ENCODE measurements at places on chromosomes 1 and 21.

GRCh38 chr1:53754484-53755312, 15.7 kb upstream of the GLIS1 start:
- no peaks in the 10 kb centered on the region for H3K4me1 ChIP-seq
- peak; percentile 66 for DNase-seq
- H3K27me3 ChIP-seq: no peaks in the 10 kb centered on the region

DNA sequence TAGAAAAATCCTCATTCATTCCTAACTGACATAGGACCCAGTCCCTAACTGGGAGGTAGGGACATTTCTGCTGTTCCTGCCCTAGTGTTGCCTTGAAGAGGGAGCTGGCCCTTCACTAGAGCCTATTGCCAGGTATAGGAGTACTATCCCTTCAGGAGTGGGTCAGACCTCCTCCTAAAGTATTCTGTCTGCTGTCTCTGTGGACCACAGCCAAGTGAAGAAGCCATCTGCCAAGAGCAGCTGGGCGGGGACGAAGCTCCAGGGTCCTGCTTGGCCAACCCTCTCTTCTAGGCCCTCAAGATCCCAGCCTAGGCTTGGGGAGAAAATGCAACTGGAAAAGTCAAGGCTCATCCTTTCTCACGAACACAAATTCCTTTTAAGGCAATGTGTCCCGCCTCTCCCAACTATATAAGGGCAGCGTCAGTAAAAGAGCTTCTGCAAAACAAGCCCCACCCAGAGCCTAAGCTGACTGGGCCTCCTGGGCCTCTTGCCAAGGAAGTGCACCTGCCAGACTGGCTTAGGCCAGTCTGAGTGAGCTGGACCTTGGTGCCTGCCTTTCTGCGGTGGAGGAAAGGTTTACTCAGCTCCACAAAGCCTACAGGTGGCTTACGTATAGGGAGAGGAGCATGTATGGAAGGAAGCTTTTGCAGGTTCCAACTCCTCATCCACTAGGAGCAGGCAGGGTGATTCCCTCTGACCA, 638 bp upstream of the TUFT1 start:
- peak overlapping the region; percentile 78 for H3K27ac ChIP-seq
- no peaks in the 10 kb centered on the region for H3K36me3 ChIP-seq
- H3K4me3 ChIP-seq: peak overlapping the region; percentile 87
- peak; percentile 87 for DNase-seq

DNA sequence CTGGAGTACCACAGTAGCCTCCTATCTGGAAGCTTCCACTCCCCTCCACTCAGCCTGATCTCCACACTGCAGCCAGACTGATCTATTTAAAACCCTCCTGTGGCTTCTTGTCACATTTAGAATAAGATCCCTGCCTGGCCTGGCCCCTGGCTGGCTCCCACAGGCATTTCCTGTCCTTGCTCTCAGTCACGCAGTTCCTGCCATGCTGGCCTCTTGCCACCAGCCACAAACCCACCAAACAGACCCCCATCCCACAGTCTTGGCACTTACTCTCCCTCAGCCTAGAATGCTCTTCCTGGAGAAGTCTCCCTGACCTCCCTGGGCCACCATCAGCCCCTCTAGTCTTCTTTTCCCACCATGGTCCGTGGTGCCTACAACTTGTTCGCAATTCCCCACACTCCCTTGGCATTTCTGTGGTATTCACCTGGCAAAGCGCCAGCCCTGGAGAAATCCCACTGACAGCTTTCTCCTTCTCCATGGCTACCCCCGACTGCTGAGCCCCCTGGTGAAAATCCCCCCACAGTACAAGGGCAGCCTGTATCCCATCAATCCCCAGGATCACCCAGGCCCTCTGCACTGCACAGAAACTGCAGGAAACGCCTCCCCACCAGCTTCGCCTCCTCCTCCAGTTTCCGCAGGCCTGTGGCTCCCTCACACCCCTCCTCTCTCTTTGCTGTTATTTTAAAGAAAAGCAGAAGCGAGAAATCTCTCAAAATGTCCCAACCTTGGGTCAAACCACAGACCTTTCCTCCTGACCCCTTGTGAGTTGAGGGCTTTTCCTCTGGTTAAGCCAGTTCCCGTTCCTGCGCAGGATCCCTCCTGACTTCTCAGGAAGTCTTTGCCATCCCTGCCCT, 94.5 kb downstream of the SYT2 start:
- no peaks in the 10 kb centered on the region for H3K27me3 ChIP-seq
- DNase-seq: peak; percentile 88
- H3K4me1 ChIP-seq: peaks cover 39% of the 10 kb centered on the region
- H3K27ac ChIP-seq: peak overlapping the region; percentile 80

GRCh38 chr1:9746211-9746610, 77.6 kb downstream of the CLSTN1 start:
- H3K27me3 ChIP-seq: no peaks in the 10 kb centered on the region
- peaks cover 46% of the 10 kb centered on the region for H3K36me3 ChIP-seq
- H3K4me3 ChIP-seq: no peak overlapping the region
- H3K4me1 ChIP-seq: peaks cover 2% of the 10 kb centered on the region
- no peak overlapping the region for H3K27ac ChIP-seq
- no peak for DNase-seq

GRCh38 chr1:92465256-92465647, 21.5 kb downstream of the GFI1 start:
- DNase-seq: no peak
- H3K4me1 ChIP-seq: no peaks in the 10 kb centered on the region
- H3K27ac ChIP-seq: no peak overlapping the region
- H3K4me3 ChIP-seq: no peak overlapping the region
- no peaks in the 10 kb centered on the region for H3K36me3 ChIP-seq

DNA sequence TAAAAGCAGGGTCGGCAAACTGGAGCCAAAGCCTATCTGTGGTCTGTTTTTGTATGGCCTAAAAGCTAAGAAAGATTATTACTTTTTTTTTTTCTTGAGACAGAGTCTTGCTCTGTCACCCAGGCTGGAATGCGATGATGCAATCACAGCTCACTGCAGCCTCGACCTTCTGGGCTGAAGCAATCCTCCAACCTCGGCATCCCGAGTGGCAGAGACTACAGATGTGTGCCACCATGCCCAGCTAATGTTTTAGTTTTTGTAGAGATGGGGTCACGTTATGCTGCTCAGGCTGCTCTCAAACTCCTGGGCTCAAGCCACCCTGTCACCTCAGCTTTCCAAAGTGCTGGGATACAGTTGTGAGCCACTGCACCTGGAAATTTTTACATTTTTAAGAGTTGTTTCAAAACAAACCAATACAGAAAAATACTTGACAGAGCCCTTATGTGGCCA, 6.5 kb upstream of the GLRX2 start:
- H3K4me3 ChIP-seq: no peak overlapping the region
- peak overlapping the region; percentile 86 for H3K27ac ChIP-seq
- H3K27me3 ChIP-seq: no peaks in the 10 kb centered on the region
- H3K36me3 ChIP-seq: no peaks in the 10 kb centered on the region
- peak; percentile 88 for DNase-seq

DNA sequence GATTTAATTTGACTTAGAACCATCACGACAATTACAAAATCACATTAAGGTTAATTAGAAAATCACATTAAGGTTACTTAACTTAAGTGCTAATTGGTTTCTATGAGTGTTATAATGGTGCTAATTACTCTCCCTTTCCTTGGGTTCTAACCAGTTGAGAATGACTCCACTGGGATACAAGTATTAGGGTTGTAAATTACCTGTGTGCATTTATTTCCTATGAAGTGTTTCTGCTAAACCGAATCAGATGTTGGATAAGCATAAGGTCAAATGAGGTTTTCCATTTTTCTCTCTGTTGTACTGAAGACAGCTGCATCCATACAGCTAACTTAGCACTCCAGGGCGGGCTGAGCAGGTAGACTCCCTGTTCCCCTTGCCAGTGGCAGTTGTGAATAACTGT, 610.3 kb upstream of the TMPRSS15 start:
- DNase-seq: no peak
- no peak overlapping the region for H3K27ac ChIP-seq
- H3K27me3 ChIP-seq: no peaks in the 10 kb centered on the region

DNA sequence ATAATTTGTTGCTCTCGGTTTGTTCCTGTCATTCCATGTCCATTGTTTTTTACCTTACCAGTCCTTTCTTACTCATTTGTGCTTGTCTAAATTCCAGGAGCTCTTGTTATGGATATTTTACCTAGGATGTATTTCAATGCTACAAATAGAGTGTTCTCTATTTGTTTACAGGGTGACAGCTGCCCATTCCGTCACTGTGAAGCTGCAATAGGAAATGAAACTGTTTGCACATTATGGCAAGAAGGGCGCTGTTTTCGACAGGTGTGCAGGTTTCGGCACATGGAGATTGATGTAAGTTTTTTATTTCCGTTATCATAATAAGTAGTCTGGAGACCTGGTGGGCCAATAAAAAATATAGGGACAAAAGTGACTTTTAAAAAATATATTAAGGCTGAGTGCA, 23.0 kb downstream of the ZBED6 start:
- H3K4me1 ChIP-seq: no peaks in the 10 kb centered on the region
- H3K27me3 ChIP-seq: no peaks in the 10 kb centered on the region
- H3K4me3 ChIP-seq: no peak overlapping the region

- peak; percentile 60 for DNase-seq
- no peaks in the 10 kb centered on the region for H3K27me3 ChIP-seq
- H3K4me1 ChIP-seq: peaks cover 2% of the 10 kb centered on the region
- H3K27ac ChIP-seq: no peak overlapping the region
- peaks cover 73% of the 10 kb centered on the region for H3K36me3 ChIP-seq
- H3K4me3 ChIP-seq: no peak overlapping the region
Measured at GRCh38 chr1:37817481-37817880, 9.5 kb upstream of the YRDC start.

DNA sequence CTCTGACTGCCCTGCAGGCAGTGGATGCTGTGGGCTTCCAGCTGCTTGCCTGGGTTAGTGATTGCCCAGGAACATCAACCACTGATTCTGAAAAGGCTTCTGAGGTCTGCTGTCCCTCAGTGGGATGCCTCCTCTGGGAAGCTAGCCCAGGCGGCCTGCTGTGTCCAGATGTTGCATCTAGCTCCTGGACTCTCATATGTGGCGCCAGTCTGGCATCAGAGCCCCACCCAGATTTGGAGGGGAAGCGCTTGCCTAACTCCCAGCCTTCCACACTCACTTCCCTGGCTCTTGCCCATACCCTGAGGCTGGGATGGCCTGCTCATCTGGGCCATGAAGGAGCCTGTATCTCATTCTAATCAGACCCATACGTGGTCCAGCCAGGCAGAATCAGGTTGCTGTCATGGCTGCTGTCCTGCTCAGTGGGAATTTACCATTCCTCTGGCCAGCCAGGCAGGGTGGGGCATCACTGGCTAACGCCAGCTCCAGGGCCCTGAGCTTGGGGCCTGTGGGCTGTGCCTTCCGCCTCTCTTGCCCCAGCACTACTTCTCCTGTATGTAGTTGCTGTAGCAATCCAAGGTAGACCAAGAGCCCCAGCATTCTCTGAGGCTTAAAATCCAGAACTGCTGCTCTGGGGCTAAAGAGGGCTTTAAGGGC, 4.1 kb downstream of the CSF1 start:
- no peak for DNase-seq
- peaks cover 65% of the 10 kb centered on the region for H3K36me3 ChIP-seq
- H3K27ac ChIP-seq: no peak overlapping the region
- peak overlapping the region; percentile 97 for H3K4me3 ChIP-seq

DNA sequence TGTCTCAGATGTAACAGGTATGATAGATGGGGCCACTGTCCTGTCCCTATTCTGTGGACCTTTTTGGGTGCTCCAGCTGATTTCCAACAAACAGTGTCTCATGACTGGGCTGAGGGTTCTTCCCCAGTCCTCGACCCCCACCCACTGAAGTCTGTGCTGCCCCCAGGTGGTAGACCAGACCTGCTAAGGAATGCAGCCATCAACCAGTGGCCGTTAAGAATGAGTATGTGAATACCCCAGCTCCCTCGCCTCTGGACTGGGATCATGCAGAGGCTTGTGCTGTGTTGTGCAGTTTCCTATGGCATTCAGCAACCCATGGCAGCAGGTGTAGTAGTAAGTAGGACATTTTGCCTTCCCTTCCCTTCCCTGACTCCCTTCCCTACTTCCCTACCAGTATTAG, 183.1 kb upstream of the KAZN start:
- no peak overlapping the region for H3K27ac ChIP-seq
- H3K27me3 ChIP-seq: no peaks in the 10 kb centered on the region
- no peaks in the 10 kb centered on the region for H3K4me1 ChIP-seq
- no peak overlapping the region for H3K4me3 ChIP-seq

DNA sequence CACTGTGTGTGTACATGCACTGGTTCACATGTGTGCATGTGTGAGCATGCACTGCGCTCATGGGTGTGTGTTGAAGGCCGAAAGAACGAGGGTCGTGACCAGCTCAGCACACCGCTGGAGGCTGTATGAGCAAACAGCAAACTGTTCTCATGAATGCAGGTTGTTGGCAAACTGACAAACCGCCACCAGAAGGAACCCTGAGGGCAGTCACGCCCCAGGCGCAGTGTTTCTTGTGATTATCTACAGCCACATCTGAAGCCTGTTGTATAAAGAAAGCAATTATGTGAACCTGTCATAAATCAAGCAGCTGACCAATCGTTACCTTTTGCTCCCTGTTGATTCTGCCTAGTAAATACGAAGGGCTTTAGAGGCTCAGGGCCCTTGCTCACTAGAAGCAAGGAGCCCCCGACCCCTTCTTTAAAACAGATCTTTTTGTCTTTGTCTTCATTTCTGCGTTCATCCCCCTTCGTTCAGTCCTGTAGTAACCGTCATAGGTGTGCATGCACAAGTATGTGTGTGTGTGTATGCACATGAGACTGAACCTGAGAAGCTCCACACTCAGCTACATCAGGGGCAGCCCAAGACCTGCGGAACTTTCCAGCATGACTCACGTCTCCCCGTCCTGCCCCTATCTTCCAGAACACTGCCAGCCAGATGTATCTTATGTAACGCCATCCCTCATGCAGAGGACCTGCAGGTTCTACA, 16.8 kb upstream of the RIPK4 start:
- H3K27ac ChIP-seq: no peak overlapping the region
- H3K4me1 ChIP-seq: peaks cover 3% of the 10 kb centered on the region
- DNase-seq: no peak
- H3K27me3 ChIP-seq: peaks cover 22% of the 10 kb centered on the region

GRCh38 chr1:116772648-116773045, 18.4 kb downstream of the CD2 start:
- no peaks in the 10 kb centered on the region for H3K36me3 ChIP-seq
- no peaks in the 10 kb centered on the region for H3K4me1 ChIP-seq
- DNase-seq: peak; percentile 22
- no peaks in the 10 kb centered on the region for H3K27me3 ChIP-seq
- H3K4me3 ChIP-seq: no peak overlapping the region

GRCh38 chr1:244954359-244954758, 90.0 kb upstream of the HNRNPU start:
- no peak for DNase-seq
- no peaks in the 10 kb centered on the region for H3K36me3 ChIP-seq
- no peak overlapping the region for H3K27ac ChIP-seq

GRCh38 chr1:62585469-62586155, 11.7 kb upstream of the ANGPTL3 start:
- DNase-seq: no peak
- no peaks in the 10 kb centered on the region for H3K27me3 ChIP-seq
- no peak overlapping the region for H3K27ac ChIP-seq
- peaks cover 61% of the 10 kb centered on the region for H3K36me3 ChIP-seq
- peaks cover 3% of the 10 kb centered on the region for H3K4me1 ChIP-seq
- H3K4me3 ChIP-seq: no peak overlapping the region

GRCh38 chr1:10074059-10074851, 41.5 kb downstream of the UBE4B start:
- H3K4me3 ChIP-seq: no peak overlapping the region
- H3K27ac ChIP-seq: peak overlapping the region; percentile 47
- DNase-seq: peak; percentile 98
- peaks cover 8% of the 10 kb centered on the region for H3K4me1 ChIP-seq
- no peaks in the 10 kb centered on the region for H3K27me3 ChIP-seq

- no peak overlapping the region for H3K4me3 ChIP-seq
- H3K4me1 ChIP-seq: peaks cover 29% of the 10 kb centered on the region
- H3K36me3 ChIP-seq: no peaks in the 10 kb centered on the region
- H3K27ac ChIP-seq: no peak overlapping the region
- H3K27me3 ChIP-seq: no peaks in the 10 kb centered on the region
- no peak for DNase-seq
Measured at GRCh38 chr1:113986802-113987201, 7.5 kb downstream of the OLFML3 start.
